Amniotic epithelial cell (primary cell): ENCODE measurements at places on chromosomes 4 and X.

DNA sequence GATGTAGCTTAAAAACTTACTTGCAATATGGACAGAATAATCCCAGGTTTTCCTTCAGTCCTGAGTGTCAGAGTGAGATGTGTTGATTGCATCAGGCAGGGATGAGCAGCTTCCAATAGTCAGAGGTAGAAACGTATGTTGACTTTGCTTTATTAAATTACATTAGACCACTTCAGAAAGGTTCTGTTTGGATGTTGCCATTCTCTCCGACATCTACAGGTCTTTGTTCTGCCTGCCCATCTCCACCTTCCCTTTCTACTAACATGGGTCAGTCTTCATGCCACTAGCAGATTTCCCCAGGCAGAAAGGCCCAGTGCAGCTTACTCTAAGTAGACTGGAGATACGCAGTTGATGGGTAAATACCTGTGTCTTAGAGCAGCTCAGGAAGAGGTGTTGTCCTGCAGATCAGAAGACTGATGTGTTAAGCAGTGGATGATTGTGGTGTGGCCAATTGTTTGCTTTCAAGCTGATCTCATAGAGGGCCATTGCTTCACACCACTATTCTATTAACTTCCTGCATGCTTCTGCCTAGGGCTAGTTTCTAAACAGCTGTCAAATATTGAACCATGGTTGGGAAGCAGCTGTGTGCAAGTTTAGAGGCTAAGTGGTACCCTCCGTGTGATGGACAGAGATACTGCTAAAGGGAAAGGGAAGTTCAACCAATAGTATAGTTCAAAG is 1.8 kb downstream of the FRMPD4 start:
- DNase-seq: peak; percentile 31

- no peak for DNase-seq
Observed at GRCh38 chr4:34723605-34724004, 1520.7 kb downstream of the ARAP2 start.

DNA sequence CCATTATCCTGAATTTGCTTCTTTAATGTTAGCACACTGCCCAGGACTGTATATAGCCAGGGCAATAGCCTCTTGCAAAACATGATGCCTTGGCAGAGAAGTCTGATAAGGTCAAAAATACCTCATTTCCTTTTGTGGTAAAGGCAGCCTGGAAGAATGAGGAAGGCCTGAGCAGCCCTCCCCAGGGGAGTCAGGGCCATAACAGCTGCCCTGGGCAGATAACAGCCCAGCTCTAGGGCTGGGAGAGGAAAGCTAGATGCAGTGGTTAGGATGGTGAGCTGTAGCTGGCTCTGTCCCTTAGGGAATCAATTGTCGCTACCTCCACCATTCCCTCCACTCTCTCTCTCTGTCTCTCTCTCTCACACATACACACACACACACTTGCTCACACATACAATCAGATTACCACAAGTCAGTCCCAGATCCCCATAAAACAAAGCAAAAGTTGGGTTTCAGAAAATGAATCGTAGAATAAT is 29.2 kb downstream of the EFHC2 start:
- DNase-seq: peak; percentile 88

- no peak for DNase-seq
Observed at GRCh38 chr4:38654273-38654672, 9.7 kb upstream of the KLF3 start.

DNA sequence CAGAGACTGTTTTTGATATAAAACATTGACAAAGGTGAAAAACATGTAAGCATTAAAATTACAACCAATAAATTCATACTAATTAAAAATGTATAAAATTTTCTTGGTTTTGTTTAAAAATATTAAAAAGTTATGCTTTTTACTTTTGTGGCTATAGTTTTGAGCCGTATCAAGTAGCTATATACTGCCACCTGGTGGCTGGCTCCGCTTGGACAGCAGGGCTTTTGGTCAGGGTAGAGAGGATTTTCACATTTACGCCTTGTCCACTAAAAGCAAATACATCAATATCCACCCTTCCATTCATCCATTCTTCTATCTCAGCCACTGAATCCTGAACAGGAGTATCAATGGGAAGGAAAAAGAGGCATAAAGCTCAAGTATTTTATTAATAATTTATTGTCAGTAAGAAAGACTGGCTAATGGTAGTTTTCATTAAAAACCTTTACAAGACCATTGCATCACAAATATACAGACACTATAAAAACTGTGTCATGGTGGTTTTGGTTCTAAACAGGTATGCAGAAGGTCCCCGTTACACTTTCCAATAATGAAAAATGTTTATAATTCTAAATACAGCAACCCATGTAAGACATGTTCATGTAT is 32.1 kb upstream of the MTNR1A start:
- peak; percentile 51 for DNase-seq

- DNase-seq: peak; percentile 73
Observed at GRCh38 chr4:142347241-142347640, 498.9 kb downstream of the INPP4B start.

GRCh38 chrX:20231598-20231997 is 35.1 kb downstream of the RPS6KA3 start:
- no peak for DNase-seq

DNA sequence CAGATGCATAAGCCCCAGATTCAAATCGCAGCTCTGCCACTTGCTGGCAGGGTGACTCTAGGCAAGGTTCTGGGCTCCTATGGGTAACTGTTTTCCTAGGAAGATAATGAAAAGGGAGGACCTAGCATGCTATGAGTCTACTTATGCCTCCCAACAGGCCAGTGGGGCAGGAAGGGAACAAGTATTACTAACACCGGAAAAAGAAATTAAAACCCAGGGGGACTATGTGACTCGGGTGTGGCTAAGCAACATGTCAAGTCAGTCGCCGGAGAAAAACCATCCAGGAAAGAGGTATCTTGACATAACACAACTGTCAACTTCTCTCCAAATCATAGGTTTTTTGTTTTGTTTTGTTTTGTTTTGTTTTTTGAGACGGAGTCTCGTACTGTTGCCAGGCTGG is 45.5 kb upstream of the RBPJ start:
- no peak for DNase-seq

GRCh38 chrX:104695593-104695992 is 129.6 kb downstream of the IL1RAPL2 start:
- DNase-seq: no peak

DNA sequence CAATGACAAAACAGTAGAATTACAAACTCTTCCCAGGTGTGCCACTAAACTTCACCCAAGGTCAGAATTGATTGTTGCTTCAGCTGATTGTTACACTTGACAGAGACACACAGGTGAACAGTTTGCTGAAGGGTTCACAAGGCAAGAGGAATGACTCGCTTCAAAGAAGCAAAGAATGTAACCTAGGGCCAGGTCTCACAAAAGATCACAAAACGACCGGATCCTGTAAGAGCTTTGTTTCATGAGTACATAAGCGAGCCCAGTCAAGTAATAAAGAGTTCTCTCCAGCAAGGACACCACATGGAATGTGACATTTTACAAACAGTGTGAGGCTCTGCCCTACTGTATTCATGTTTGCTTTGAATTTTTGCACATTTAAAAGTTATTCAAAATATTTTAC is 9.1 kb downstream of the LNX1 start:
- no peak for DNase-seq

DNA sequence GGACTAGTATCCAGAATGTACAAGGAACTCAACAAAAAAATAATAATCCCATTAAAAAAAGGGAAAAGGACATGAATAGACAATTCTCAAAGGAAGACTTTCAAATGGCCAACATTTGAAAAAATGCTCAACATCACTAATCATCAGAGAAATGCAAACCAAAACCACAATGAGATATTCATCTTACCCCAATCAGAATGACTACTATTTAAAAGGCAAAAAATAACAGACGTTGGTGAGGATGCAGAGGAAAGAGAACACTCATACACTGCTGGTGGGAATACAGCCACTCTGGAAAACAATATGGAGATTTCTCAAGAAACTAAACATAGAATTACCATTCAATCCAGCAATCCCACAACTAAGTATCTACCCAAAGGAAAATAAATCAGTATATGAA is 133.1 kb downstream of the KDR start:
- peak; percentile 75 for DNase-seq

DNA sequence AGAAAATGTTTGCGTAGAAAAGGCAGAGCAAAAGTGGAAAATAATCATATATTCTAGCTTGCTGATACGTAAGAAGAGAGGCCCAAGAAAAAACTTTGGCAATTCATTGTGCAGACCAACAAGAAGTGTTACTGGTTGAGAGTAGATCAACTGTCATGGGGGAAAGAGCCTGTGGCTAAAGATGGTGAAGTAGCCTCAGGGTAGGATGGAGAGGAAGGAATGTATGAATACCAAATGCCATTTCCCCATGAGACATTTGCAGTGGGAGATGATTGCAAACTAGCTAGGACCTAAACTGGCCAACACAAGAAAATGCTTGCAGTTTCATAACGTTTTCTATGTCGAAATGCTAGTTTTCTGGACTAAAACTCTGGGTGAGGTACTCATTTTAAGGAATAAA is 47.7 kb upstream of the ADGRL3 start:
- DNase-seq: no peak

- DNase-seq: no peak
Observed at GRCh38 chrX:129565046-129565650, 25.1 kb downstream of the OCRL start.

DNA sequence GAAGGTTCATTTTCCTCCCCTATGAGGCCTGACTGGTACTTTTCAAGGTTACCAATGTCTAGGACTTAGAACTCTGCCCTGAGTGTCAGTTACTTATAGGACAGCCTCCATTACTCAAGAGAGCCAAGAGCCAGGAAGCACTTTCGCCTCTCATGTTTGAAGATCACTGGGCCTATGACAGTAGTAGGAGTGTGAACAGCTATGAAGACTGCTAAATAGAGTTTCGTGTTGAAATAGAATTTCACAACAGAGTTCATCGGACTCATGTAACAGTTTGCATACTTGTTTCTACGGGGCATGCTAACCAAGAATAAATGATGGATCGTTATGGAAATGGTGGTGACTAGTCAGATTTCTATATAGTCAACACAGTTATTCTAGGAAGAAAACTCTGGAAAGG is 97.8 kb upstream of the GPC4 start:
- DNase-seq: no peak

GRCh38 chrX:118156254-118156952 is 39.8 kb upstream of the KLHL13 start:
- no peak for DNase-seq

DNA sequence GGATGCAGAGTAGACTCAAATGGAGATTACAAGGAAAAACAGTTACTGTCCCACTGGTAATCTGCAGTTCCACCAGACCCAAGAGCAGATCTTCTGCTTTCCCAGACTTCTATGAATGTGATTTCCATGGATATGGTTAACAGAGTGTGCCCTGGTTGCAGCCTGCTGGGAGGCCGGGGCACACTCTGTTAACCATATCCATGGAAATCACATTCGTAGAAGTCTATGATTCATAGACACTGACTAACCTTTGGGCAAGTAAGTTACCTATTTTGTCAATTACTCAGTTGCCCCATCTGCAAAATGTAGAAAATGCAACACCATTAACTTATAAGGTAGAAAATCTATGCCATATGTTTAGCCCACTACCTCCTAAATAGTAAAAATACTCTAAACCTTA is 443.1 kb upstream of the PITX2 start:
- DNase-seq: no peak

GRCh38 chr4:38577462-38577861 is 86.5 kb upstream of the KLF3 start:
- no peak for DNase-seq

- peak; percentile 91 for DNase-seq
Observed at GRCh38 chr4:145732895-145733880, 53.2 kb downstream of the C4orf51 start.

- DNase-seq: peak; percentile 75
Observed at GRCh38 chrX:105645667-105646357, 176.5 kb upstream of the NRK start.

GRCh38 chrX:69019073-69019890 is 146.0 kb downstream of the PJA1 start:
- no peak for DNase-seq

DNA sequence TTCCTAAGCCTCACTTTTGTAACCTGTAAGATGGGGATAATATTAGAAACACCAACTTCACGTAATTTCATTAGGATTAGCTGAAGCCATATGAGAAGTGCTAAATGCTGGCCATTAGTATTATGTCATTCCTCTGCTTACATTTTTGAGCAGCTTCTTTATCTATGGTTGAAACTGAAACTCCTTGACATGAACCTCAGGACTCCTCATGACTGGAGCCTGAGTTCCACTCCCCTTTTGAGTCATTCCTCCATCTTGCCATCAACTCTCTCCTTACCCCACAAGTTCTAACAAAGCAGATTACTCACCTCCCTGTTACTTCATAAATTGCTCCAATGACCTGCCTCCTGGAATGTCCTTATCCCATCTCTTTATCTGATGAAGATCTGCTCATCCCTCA is 123.2 kb upstream of the KCNIP4 start:
- DNase-seq: no peak

DNA sequence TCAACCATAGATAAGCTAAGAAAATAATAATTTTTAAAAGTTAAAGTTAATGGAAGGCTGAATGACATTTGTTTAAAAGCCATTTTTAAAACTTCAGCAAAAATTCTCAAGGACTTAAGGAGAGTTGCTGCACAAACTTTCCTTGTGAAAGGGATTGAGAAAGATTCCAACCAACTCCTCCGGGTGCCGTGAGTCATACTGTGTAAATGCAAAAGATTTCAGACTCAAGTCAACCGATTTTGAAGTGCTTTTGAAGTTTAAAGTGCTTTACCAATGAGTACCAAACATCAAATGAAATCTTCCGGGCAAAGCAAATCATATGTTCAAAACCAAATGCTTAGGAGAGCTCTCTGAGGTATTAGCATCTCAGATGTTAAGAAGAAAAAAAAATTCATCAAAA is 31.4 kb downstream of the VCX2 start:
- peak; percentile 70 for DNase-seq

GRCh38 chrX:150365990-150366911 is 3.1 kb downstream of the MAMLD1 start:
- peak; percentile 39 for DNase-seq

GRCh38 chr4:47746122-47746521 is 91.7 kb downstream of the CORIN start:
- DNase-seq: peak; percentile 4

DNA sequence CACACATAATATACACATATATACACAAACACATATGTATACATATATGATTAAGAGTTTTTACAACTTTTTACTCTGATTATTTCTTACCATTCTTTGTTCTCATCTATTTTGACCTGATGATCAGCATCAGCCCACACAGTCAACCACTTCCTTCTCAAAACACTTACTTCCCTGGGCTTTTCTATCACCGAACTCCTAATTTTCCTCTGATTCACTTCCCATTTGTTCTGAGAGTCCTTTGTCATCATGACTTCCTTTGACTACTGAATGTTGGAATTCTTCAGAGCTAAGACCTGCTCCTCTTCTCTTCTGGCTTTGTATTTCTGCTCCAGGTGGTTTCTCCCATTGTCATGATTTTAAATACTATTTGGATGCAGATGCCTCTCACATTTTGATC is 209.5 kb upstream of the AFF2 start:
- DNase-seq: no peak

GRCh38 chrX:74187211-74187610 is 116.8 kb upstream of the ZCCHC13 start:
- DNase-seq: peak; percentile 8

GRCh38 chr4:1285790-1286553 is 3.7 kb upstream of the MAEA start:
- peak; percentile 18 for DNase-seq
